ENCODE measurements at places on chromosomes 13 and 19.

GRCh38 chr13:88136098-88136790 is 465.1 kb downstream of the SLITRK5 start:
- no peak for DNase-seq

DNA sequence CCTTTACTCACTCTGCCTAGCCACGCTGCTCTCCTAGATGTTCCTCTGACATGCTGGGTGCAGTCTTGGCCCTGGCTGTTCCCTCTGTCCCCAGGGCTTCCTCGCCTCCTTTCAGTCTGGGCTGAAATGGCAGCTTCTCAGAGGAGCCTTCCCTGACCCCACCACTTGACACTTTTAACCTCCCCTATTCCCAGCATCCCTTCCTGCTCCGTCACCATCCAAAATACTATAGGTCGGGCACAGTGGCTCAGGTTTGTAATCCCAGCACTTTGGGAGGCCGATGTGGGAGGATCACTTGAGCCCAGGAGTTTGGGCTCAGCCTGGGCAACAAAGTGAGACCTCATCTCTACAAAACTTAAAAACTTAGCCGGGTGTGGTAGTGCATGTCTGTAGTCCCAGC is 2.6 kb downstream of the FAM187B start:
- no peak for DNase-seq

DNA sequence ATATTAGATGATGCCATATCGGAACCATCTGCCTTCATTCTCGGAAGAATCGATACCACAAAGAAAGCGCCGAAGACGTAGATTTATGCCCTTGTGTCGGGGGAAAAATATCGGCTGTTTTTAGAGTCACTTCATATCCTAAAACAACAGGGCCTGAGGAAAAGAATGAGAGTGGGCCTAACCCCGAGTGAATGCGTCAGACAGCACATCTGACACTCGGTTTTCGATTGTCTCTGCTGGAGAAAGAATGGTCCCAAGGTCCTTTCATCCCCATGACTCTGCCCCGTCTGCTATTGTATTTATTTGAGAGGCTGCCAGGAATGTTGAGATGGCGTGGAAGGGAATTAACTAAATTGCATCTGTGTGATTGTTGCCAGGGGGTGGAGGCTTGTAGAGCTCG is 46.1 kb downstream of the CHST8 start:
- no peak for DNase-seq

DNA sequence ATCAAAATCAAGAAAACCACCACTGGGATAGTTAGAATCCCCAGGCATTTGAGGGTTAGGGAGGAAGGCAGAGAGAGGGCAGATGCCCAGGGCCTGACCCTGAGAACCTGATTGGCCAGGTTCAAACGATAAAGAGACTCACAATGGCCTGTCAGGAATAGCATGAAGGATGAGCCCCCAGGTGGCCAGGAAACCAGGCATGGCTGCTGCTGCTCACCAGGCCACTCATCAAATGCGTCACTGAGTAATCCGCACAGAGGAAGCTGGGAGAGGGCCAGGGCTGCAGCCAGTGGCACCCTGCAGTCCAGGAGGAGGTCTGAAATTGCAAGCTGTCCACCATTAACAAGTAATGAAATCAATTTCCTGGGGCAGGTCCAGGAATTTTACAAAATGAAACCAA is 111.3 kb downstream of the KATNAL1 start:
- no peak for DNase-seq

GRCh38 chr13:44188257-44188656 is 185.4 kb upstream of the SERP2 start:
- no peak for DNase-seq

DNA sequence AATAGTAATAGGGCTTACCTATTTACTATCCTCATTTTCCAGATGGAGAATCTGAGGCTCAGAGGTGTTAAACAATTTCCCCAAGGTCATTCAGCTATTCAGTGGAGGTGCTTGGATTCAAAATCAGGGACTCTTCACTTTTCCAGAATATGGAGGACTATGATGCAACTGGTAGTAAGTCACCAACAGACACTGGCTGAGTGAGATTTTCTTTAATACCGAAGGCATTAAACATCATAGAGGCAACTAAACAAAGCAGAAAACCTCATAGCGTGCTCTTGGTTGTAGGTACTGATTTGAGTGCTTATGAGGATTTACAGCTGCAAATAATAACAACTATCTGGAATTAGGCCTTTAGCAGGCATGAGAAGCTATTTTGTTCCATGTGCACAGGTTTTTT is 134.4 kb downstream of the DLEU7 start:
- no peak for DNase-seq

DNA sequence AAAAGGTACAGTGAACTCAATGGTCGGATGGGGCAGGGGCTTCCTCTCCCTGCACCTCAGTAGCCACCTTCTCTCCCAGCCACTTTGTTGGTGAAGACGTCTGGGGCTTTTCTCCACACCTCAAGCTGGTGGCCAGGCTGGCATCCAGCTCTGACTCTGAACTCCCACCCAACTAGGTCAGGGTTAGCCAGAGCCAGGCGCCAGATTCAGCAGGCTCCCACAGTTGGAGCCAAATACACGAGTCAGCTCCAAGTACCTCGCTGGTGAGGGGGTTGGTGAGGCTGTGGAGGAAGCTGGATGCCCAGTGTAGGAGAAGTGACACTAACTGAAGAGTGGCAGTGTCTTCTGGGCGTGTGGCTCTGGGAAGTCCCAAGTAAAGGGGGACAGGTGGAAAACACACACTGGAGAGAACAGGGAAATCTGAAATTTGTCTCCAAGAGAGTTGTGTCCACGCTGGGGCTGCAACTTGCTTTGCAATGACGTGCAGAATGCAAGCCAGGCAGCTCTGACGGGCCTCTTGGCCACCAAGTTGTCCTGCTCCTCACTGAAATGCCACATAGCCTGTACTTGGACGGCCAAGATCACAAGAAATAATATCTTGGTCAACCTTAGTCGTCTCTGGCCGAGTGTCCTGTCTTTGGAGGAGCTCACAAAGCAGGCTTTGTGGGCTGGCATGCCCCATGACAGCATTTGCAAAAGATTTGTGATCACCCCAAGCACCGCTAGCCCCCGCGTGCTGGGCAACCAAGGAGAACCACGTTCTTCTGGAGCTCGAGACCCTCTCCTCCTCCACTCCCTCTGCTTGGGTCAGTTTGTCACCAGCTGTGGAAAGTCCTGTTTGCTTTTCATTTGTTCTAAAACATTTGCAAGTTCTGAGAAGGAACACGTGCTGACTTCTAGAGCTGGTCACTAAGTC is 18.1 kb downstream of the SLC7A1 start:
- no peak for DNase-seq

DNA sequence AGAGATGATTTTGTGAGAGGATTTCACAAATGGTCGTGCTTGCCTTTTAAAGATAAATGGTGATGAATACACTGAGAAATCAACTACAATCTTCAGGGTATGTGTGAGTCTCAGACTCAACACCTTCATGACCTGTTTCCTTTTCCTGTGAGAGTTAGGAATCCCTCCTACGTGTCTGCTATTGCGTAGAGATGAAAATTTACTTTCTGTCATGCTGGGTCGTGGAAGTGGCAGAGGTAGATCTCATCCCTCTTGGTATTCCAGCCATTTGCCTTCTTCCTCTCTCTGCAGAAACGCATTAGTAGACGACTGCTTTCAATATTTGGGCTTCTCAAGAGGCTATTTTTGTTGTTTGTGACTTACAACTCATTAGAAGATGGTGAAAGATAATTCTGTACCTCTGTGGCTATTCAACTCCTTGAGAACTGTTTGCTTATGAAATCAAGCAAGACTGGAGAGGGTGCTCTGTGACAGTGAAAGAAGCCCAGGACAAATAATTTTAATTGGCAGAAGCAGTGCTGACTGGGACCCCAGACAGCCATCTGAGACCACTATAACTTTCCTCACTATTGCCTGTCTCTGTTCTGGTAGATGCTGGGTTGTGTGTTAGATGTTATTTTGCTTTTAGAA is 233.1 kb downstream of the LACC1 start:
- DNase-seq, result no peak

DNA sequence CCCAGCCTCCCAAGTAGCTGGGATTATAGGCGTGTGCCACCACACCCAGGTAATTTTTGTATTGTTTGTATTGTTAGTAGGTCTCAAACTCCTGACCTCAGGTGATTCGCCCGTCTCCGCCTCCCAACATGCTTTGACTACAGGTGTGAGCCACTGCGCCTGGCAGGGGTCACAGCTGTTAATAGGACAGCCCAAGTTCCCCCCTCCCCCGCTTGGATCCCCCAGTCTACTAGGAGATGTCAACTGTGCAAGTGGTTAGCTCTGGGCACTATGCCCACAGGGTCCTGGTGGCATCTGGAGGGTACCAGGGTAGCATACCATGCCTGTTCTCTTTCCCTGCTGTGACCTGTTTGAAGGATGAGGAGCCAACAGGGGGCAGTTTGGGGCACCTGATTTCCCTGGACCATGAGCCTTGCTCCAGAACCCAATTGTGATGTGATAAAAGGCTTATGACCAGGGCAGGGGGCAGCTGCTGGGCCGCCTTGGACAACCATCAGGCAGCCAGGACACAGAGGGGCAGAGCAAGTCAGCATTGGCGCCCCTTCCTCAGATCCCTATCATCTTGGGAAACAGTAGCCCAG is at the start of gene TSPAN16:
Gene TSPAN16 (plus strand): TSS at position 496 of the 581 bp plus-strand sequence. CDS start 138 bp downstream, outside the sequence.
- DNase-seq, result no peak

DNA sequence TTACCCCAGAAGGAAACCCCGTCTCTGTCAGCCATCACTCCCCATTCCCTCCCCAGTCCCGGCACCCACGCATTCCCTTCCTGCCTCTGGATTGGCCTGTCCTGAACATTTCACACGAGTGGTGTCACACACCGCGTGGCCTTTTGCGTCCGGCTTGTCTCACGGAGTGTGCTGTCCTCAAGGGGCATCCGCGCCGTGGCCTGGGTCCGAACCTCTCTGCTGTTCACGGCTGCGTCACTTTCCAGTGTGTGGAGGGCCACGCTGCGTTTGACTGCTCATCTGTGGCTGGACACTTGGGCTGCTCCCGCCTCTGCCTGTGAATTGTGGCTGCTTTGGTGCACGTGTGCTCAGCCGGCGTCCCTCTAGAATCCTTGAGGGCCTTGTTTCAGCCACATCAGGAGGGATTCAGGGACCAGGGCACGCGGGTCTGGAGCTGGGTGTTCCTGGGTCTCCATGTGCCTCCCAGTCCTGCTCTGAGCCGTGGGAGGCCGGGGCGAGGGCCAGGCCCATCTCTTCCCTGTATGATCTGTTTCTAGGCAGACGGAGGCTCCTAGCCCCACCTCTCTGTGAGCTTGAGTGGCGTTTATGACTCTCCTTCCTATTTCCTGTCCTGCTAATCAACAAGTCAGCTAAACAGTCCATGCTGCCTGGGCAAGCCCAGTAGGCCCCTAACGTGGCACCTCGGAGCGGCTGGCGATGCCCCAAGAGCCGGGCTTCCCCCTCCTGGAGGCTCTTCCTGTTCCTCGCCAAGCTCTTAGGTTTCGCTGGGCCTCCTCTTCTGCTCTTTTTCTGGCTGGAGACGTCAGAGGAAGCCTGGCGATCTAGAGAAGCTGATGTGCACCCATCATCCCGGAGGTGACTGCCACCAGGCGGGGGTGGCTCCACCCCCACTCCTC is 8.1 kb downstream of the STK11 start:
- DNase-seq, result no peak

- DNase-seq, result no peak
Observed at GRCh38 chr19:35034005-35034502, 3.8 kb downstream of the SCN1B start.

GRCh38 chr19:46186101-46186716 is 38.2 kb downstream of the IGFL2 start:
- no peak for DNase-seq

DNA sequence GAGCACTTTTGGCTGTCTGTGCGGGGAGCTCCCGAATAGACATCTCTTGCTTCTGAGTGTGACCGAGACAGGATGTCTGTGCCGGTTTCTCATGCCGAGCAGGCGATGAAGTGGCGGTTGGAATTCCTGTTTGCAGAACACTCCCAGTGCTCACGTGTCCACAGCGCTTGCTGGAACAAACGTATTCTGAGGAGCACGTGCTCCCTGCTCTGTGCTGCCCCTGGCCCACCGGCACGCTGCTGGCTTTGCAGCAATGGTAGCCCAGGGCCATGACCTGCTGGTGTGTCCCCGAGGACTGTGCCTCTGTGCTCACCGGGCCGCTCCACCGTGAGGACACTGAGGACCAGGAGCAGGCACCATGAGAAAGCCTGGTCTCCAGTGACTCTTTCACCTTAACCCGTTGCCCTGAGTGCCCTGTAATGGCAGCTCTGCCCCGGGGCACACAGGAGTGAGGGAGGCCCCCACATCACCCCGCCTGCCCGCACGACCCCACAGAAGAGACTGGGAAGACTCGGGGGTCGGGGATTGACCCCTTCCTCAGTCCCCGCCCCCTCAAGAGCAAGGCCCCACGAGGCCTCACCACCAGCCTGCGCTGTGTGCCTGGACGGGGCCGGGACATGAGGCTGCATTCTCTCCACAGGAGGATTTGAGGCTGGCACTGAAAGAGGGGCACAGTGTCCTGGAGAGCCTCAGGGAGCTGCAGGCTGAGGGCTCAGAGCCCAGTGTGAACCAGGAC is 40.0 kb upstream of the F7 start:
- DNase-seq, result no peak

DNA sequence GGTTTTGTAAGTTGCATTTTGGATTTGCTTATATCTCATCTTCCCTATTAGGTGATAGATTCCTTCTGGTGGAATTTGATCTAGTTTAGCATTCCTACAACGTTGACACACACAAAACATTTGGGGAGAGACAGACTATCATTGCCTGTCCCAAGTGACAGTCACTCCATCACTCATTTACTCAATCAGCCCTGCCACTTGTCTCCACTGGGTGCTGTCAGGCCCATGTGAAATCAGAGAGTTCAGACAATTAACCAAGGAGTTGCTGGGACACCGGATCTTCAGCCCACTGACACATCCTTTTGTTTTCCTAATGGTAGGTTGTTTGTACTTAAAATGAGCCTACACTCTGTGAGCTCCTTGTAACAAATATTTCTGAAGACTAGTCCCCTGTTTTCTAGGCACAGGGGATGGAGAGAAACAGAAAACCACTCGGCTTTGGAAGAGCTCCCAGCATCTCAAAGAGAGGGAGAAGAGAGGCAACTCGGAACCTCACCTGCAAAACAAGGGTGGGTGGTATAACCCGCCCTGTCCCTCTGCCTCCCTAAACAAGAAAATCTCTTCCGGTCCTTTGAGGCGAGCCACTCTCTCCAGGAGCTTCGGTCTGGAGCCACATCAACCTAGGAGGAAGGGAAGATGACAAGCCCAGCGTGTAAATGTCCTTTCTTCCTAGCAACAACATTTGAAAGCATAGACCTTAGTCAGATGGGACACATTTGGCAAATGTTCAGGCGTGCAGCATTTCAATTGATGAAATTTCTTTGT is 440.9 kb upstream of the KLF12 start:
- DNase-seq, result no peak

DNA sequence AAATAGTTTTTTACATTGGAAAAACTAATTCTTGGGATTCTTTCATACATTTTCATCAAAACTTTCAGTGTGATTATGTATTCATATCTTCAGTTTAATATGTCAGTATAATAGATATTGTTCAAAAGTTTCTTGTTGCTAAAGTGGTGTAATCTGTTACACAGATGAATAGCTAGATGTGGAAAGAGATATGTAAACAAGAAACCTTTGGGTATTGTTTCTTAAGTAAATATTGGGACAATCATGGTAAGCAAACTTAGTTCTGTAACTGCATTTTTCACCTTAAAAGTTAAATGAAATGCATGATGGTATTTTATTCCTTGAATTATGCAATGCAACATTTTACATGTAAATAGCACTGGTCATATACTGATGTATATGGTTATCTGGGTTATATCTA is 12.2 kb downstream of the ABHD13 start:
- no peak for DNase-seq

All from activated CD4-positive, alpha-beta T cell treated with anti-CD3 and anti-CD28 coated beads, Interleukin-2, amount 50 U/mL, for 24 hours (primary cell).